HEK293T (cell line): ENCODE measurements at places on chromosomes 12 and 14.

DNA sequence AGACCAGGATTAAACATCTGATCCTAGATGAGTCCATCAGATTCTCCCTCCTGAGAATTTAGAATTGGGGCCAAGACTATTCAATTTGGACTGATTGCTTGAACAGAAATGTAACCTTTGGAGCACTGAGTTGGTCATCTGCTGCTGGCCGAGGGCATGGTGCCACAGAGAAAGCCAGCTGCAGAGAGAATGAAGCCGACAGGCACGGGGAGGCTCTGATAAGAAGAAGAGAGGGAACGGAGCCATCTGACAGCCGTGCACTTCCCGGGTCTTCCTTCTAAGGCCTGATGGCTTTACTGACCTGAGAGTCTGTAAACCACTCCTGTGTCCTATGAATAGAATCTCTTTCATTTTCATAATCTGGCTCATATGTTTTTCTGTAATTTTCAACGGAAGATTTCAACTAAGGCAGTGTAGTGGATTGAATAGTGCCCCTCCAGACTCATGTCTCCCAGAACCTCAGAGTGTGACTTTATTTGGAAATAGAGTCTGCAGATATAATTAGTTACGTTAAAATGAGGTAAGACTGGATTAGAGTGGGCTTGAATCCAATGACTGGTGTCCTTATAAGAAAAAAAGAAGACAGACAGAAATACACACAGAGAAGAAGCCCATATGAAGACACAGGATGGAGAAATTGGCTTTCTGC, 39.1 kb upstream of the FRS2 start:
- DNase-seq: no peak

DNA sequence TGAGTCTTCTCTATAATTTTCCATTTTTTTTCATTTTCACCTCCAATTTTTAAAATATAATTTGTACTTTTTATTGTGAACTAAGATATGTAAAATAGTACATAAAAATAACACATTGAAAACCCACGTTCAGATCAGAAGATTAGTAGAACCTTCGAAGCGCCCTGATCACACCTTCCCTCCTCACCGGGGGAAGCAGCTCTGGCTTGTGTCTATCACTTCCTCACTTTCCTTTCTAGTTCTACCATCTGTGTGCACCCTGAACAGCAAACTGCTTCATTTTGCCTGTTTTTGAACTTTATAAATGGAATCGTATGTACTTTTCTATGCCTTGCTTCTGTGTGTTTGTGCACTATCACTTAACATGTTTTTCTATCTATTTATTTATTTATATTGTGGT, 11.8 kb upstream of the CD27 start:
- DNase-seq: no peak

DNA sequence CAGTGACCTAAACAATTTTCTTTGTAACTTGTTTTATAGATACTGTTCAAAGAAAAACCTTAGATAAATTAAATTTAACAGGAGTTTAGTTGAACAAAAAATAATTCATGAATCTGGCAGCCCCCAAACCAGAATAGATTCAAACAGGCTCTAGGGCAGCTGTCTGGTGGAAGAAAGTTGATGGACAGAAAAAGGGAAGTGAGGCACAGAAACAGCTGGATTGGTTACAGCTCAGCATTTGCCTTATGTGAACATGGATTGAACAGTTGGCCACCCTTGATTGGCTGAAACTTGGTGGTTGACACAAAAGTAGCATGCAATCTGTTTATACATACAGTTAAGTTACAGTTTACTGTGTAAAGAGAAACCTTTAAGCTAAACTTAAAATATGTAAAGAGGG, 954.3 kb upstream of the FLRT2 start:
- no peak for DNase-seq

- DNase-seq: no peak
Observed at GRCh38 chr12:45014396-45014795, 36.5 kb downstream of the DBX2 start.

DNA sequence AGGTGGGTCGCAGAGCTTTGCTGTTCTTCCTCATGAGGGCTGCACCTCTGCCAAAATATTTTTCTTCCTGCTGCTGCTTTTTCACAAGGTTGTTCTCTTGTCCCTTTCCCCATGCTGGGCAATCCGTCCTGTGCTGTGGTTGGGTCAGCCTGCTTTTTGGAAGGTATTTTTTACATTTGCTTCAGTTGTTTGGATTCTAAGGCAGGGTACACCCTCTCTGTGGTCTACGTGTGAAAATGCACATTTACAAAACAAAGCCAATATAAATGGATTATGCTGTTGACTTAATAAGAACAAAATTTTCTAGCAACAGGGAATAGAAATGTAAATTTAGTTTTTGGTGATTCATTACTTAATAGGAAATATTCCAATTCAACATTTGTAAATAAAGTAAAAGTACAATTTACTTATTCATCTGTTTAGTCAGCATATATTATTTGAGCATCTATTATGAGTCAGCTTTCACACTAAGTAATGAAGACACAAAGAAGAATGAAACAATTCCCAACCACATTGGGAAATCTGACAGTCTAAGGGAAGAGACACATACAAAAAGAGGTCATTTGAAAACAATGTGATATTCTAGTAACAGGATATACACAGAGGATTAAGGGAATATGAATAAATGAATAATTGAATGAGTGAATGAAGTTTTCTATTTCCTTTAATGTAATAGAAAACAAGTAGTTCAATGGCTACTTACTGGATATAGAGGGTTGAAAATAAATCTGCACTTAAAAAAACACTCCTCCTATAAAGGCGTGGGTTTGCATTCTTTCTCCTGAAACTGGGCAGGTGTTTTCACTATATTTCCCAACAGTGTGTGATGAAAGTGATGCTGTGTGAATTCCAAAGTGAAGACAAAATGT, 94.6 kb upstream of the PRICKLE1 start:
- no peak for DNase-seq

- no peak for DNase-seq
Observed at GRCh38 chr12:116374207-116374606, 96.7 kb upstream of the MED13L start.

DNA sequence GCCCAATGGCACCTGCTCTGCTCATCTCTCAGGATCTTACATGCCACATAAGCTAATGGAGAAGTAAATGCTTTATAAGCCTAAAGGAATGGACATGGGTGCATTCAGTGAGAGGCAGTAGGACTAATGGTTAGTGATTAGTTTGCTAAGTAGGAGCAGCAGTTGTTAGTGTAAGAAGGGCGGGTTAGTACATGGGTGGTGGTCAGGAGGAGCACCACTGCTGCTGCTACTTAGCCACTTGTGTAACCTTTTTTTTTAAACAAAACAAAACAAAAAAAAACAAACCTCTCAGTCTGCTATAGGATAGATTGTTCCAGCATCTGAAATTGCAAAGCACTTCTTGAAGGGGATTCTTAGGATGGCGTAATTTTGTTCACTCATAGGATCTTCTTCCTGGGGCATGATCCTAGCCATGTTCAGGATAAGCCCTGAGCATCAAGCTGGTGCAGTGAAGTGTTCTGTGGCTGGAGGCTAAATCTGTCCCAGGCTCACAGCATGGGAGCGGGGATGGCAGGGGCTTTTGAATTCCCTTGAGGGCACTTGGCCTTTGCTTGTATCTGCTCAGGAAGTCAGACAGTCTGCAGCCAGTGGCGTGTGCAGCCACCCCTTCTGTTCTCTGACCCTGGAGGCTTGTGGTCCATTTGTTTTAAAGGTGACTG, 63.6 kb downstream of the CHST11 start:
- no peak for DNase-seq

DNA sequence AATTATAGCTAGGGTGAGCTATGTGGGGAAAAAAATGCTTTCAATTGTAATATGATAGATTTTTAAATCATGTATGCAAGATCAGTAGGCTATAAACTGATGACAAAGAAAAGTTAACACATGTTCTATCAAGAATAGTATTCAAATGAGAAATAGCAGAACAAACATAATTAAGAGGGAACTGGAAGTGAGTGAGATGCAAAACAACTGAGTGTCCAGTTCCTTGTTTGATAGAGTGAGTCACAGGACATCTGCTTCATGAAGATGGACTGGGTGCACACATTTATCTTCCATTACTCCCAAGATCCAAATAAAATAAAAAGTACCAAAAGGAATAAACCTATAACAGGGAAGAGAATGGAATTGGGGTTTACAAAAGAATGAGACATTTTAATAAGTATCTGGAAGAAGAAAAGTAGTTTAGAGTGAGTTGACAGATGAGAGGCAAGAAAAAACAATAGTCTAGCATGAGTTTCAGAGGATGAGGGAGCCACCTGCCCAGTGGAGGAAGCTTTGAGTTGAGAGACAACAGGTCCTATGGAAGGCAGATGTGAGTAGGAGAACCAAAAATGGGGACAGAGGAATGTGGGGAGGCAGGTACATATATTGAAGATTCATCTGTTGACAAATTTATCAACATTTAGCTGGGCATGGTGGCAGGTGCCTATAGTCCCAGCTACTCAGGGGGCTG, 178.1 kb upstream of the ARHGAP5 start:
- DNase-seq: no peak

DNA sequence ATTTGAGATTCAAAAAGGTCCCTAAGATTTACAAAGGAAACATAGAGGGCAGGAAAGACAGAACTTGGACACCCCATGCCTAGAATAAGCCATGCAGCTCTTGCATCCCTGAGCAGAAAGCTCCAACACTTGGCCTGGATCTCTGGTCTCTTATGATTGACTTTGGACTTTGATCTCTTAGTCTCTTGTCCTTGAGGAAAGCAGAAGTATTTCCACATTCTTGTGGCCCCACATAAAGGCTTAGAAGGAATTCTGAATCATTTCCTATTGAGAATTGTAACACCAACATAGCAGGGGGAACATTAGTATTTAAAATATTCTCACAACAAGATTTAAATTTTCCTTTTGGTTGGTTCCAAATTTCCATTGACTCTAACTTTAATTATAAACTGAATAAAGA, 283.7 kb upstream of the PRKD1 start:
- DNase-seq: no peak

DNA sequence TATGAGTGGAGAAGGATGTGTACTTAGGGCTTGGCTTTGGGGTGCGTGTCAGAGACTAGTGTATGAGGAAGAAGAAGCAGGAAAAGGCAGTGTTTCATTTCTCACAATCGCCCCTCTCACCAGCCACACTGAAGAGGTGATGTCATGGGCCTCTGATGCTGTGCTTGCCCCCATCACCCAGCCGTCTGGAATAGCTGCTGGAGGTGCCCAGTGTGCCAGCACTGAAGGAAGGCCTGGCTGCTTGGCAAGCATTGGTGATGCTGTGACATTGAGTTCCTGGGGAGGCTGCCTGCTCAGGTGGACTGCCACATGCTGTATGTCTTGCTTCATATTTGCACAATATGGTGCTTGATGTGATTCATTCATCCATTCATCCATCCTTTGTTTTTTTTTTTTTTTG, 56.2 kb downstream of the CRADD start:
- no peak for DNase-seq

DNA sequence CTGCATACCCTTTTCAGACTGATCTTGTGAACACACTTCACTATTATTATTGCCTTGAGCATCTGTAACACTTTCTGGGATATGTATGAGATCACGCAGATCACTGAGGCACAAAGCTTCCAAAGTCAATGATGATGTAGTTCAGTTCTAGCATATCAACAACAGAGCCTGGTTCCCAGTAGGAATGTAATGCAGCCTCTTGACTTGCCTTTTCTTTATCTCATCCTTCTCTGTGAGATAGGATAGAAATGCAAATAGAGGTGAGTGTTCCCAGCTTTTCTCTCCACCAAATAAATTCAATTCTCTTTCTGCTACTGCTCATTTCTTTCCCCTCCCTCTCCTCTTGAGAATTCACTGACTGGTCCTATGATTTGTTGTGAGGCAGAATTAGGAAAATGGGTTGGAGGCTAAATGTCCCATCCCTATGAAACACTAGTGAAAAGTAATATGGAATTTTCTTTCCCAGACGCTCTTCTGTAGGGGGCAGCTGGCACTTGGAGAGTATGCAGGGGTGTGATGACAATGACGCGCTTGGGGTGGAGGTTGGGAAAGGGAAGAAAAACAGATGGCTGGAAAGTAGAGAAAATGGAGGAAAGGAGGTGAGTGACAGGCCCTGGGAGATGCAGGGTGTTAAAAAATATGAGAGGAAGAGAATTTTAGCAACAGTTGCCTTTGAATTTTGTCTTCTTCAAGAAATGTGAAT, 96.0 kb upstream of the TMTC1 start:
- DNase-seq: no peak

GRCh38 chr14:56885825-56886224, 75.5 kb upstream of the OTX2 start:
- no peak for DNase-seq

DNA sequence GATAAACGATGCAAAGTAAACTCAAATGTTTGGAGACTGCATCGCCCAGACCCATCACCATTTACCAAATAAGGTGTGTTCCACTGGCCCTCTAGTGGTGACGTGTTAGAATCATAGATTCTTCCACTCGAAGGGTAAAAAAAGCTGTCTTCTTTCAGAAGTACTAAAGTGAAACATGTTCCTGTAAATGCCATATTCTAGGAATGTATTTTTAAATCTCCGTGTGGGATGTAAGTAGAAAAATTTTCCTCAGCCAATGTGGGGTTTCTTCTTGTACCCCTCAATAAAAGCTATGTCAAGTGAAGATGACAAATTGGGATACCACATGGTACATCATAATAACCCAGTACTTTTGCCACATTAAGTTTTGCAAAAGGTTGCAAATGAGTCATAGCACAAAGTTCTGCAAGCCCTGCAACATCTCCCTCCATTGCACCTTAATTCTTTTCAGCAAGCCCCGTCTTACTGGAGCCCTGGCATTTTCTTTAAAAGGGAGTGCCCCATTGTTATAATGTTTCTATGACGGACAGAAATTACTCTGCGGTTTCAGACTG, 100.8 kb downstream of the CCER1 start:
- peak; percentile 33 for DNase-seq

DNA sequence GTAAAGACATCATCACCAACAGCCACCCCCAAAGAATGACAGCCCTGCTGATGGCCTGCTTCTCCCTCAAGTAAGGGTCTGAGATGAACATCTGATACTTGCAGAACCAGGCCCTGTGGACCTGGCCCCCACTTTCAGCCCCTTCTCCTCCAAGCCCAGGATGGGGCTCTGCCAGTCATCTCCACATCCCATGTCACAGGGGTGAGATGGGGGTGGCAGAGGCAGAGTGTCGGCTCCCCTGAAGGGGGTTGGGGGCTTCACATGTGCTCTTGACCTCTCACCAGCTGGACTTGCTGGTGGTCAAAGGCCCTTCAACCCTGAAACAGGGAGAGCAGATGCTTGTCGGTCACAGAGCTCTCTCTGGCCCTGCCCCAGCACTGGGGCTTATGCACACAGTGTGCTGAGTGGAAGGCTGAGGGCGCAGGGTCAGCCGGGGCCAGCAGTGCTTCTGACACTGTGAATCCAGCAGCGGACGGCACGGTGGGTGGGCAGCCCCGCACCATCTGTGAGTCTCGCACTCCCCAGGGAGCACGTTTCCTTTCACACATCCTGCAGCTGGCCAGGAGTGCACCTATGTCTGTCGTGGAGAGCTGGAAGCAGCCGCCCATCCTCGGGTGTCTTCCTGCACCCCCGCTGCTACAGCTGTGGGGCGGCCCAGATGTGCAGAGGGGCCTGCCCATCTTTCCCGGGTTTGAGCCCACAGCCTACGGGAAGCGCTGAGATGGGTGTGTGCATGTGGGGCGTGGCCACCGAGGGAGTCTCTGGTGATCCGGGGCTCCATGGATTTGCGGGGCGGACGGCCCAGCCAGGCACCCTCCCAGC, 94.3 kb downstream of the ADGRD1 start:
- DNase-seq: no peak
